ENCODE measurements at places on chromosomes 12 and 14. TPM values are rescaled to one million over a fixed set of nuclear protein-coding genes. Genes with fewer than 3 reads are reported as not detected.

LRRIQ1 gene
- 7.0 TPM for total RNA-seq

CCDC175 gene
- total RNA-seq: 3.3 TPM

SLC39A5 gene
- total RNA-seq: not detected

CAPZA3 gene
- total RNA-seq: not detected

UNG gene
- total RNA-seq: 26.8 TPM

ALKBH2 gene
- total RNA-seq: 25.1 TPM

PARPBP gene
- total RNA-seq: 5.5 TPM

TAS2R50 gene
- 12.6 TPM for total RNA-seq

VPS29 gene
- 108 TPM for total RNA-seq

CPNE6 gene
- 10.8 TPM for total RNA-seq

SLC35F4 gene
- 1.6 TPM for total RNA-seq

CCDC63 gene
- total RNA-seq: not detected

PLEK2 gene
- total RNA-seq: 0.47 TPM

MYH7 gene
- 0.31 TPM for total RNA-seq

ZNF605 gene
- 24.0 TPM for total RNA-seq

ADAMTS20 gene
- total RNA-seq: 0.47 TPM

RPGRIP1 gene
- total RNA-seq: 0.16 TPM

KCNK13 gene
- total RNA-seq: 1.2 TPM

RFLNA gene
- 5.9 TPM for total RNA-seq

NELL2 gene
- 1,331 TPM for total RNA-seq

RIPK3 gene
- 0.47 TPM for total RNA-seq

PRPH gene
- total RNA-seq: not detected

PTPN6 gene
- 3.1 TPM for total RNA-seq

GPRC5D gene
- total RNA-seq: not detected

SPIC gene
- total RNA-seq: 0.16 TPM

METTL25 gene
- 35.6 TPM for total RNA-seq

TAS2R19 gene
- total RNA-seq: 28.7 TPM

MSRB3 gene
- 3.9 TPM for total RNA-seq

SMARCD1 gene
- 49.3 TPM for total RNA-seq

CPM gene
- total RNA-seq: 1.7 TPM

SLC6A15 gene
- 119 TPM for total RNA-seq

HOXC13 gene
- not detected for total RNA-seq

DLK1 gene
- 0.31 TPM for total RNA-seq

EMP1 gene
- 6.6 TPM for total RNA-seq

FAM181A gene
- total RNA-seq: 3.0 TPM
